Renal cortex interstitium (tissue), 15 donors: ENCODE measurements at places on chromosomes 4 and X. TPM values are rescaled to one million over a fixed set of nuclear protein-coding genes. Genes with fewer than 3 reads are reported as not detected.
A peak's percentile ranks its signal among the peaks of the same experiment; 100 is the strongest.

The UGT2B17 gene
- polyA plus RNA-seq = not detected

The UGT2B15 gene
- 0.04 TPM for polyA plus RNA-seq

The SPIN2A gene
- polyA plus RNA-seq = 4.3 TPM

The FAM47A gene
- polyA plus RNA-seq = not detected

The ANAPC10 gene
- polyA plus RNA-seq = 26.8 TPM

The JCHAIN gene
- 1.2 TPM for polyA plus RNA-seq

GRCh38 chrX:50081282-50081889 is 119.4 kb downstream of the AKAP4 start:
- DNase-seq = no peak

GRCh38 chr4:158016511-158016910 is 156.3 kb downstream of the GASK1B start:
- DNase-seq = no peak

DNA sequence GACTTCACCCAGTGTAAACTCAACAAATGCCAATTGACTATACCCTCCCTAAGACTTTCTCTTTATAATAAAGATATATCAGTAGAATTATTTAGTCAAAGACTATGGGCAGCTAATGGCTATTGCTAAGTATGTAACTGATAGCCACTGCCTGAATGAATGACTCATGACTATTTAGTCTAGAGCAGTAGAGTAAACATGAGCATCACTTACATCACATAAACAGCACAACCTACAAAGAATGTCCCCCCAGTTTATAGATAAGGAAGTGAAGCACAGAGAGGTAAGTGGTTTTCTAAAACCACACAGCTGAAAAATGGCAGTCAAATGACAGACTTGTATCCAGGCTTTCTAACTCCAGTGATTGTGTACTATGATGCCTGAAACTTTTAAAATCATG is 507.0 kb downstream of the PPARGC1A start:
- no peak for DNase-seq

DNA sequence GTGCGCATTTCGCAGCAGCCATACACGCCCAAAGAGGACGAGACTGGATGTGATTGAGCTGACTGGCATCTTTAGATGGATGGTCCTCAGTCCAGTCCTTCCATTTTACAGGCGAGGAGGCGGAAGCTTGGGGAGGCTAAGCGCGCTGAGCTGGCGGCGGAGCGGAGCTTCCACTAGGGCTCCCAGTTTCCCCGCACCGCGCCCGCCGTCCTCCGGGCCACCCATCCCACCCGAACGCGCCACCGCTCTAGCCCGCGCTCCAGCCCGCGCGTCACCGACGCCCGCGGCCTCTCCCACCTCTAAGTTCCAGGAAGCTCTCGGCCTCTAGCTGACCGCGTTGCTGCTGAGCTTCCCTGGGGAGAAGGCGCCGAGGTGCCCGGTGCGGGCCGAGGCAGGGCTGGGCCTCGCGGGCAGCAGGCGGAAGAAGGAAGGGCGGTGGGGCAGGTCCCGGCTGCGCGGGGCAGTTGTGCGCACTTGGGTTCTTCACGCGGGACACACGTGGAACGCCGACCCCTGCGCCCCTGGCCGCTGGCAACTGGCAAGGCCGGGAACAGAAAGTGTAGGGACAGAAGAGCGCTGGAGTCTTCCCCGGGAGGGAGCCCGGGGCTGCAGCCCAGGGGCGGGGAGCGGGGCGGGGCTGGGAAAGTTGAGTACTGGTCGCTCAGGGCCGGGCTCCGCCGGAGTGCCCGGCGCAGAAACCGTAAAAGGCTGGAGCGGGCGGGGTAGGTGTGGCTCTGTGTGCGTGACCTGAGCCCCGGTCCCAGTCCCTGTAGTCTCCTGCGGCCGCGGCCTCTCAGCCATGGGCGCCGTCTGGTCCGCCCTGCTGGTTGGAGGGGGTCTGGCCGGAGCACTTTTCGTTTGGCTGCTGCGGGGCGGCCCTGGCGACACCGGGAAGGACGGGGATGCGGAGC is at the start of gene STBD1:
Gene STBD1 (plus strand): TSS at position 763 of the 911 bp plus-strand sequence. CDS start 37 bp downstream, at position 800.
- DNase-seq = peak; percentile 52

DNA sequence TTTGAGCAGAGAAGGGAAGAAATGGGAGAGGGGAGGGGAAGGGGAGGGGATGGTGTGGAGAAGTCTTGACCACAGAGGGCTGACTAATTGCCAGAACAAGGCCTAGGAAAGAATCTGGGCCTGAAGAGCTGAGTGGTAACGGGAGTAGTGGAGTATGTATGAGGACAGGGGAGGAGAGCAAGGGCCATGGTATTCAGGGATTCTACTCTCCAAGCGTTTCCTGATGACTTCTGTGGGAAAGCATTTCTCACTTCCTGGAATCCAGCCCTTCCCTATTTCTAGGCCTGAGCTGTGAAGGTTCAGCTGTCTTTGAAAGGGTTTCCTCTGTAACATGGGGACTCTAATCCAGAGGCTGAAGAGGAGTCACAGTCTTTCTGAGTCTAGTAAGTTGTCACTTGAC is 19.7 kb upstream of the SOX3 start:
- no peak for DNase-seq

GRCh38 chr4:166896254-166896653 is 338.0 kb downstream of the SPOCK3 start:
- no peak for DNase-seq

GRCh38 chr4:86441175-86441936 is 81.5 kb upstream of the MAPK10 start:
- no peak for DNase-seq

GRCh38 chr4:120010646-120011045 is 56.0 kb downstream of the MAD2L1 start:
- DNase-seq = no peak

DNA sequence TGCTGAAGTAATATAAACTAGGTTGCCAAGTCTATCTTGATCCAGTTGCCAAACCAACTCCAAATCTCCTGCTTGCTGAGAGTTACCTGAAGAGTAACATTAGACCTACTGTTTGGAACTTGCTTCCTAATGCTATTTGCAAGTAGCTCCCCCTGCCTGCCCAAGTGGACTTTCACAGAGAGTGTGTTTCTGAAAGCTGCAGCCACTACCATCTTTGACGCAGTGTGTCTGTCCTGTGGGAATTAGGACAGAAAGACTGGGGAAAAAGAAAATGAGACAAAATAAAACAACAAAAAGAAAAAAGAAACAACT is 195.0 kb upstream of the HS3ST1 start:
- DNase-seq = no peak

DNA sequence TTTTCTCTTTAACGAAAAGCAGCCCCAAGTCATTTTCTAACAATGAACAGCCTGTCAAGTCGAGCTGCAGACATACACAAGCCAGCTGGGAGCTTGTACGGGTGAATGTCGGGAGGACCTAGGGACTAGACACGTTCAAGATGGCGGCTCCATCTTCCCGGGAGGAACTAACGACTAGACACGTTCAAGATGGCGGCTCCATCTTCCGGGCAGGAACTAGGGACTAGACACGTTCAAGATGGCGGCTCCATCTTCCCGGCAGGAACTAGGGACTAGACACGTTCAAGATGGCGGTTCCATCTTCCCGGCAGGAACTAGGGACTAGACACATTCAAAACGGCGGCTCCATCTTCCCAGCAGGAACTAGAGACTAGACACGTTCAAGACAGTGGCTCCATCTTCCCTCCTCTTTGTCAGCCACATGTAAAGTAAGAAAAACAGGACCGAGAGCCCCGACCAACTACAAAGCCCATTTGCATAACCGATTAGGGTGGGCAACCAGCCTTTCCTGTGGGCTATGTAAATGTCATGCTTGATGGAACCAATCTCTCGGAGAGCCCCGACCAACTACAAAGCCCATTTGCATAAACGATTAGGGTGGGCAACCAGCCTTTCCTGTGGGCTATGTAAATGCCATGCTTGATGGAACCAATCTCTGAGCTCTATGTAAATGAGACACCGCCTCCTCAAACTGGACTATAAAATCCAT is 175.5 kb downstream of the DHRSX start:
- peak; percentile 31 for DNase-seq

DNA sequence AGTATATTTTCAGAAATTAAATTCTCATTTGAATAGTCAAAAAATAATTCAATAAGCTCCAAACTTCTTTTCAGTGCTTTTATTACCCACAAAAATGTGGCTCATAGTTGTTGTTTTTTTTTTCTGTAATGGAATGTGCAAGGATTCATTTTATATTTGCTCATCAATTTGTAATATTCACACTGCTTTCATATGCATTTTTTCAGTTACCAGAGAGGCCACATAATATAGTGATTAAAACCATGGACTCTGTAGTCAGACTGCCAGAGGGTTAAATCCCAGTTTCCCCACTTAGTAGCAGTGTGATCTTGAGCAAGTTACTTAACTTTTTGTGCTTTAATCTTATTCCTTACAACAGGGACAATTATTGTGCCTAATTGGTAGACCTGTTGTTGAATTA is 64.5 kb downstream of the FAM9B start:
- no peak for DNase-seq

GRCh38 chr4:188612659-188613058 is 473.4 kb downstream of the TRIML1 start:
- DNase-seq = no peak

DNA sequence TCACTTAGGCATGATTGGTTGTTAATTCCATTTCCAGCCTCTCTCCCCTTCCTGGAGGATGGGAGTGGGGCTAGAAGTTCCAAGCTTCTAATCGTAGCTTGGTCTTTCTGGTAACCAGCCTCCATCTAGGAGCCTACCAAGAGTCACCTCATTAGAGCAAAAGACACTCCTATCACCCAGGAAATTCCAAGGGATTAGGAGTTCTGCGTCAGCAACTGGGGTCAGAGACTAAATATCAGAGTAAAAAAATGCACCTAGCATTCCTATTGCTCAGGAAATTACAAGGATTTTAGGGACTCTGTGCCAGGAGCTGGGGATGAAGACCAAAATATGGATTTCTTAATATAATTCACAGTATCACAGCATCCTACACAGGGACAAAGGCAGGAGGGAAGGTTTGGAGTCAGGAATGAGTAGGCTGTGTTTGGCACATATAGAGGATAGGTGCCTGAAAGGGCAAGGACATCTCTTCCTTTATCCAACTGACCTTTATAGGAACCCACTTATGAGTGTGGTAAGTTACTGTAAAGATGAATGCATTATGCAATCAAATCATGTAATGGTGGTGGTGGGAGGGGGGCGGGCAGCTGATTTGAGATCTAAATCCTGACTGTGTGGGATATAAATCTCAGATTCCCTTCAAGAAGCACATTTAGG is 30.5 kb upstream of the LIMCH1 start:
- DNase-seq = no peak

GRCh38 chr4:175752664-175753063 is 59.4 kb downstream of the GPM6A start:
- DNase-seq = no peak

DNA sequence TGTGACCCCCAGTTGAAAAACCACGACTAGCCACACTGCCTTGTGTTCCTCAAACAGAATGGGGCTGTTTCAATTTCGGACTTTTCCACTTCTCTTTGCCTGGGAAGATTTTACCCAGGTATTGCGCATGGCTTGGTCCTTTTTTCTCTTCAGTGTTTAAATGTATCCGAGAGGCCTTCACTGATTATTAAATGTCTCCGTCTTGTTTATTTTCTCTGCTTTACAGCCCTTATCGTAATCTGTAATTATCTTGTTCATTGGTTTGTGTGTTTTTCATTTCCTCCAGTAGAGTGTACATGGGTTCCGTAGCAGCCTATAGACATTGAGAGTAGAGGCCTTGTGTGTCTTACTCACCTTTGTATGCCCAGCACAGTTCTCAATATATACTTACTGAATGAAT is 2.4 kb downstream of the MOSPD2 start:
- DNase-seq = no peak

- DNase-seq = no peak
These were observed 114.9 kb upstream of the MAP3K15 start for GRCh38 chrX:19630228-19630627.

DNA sequence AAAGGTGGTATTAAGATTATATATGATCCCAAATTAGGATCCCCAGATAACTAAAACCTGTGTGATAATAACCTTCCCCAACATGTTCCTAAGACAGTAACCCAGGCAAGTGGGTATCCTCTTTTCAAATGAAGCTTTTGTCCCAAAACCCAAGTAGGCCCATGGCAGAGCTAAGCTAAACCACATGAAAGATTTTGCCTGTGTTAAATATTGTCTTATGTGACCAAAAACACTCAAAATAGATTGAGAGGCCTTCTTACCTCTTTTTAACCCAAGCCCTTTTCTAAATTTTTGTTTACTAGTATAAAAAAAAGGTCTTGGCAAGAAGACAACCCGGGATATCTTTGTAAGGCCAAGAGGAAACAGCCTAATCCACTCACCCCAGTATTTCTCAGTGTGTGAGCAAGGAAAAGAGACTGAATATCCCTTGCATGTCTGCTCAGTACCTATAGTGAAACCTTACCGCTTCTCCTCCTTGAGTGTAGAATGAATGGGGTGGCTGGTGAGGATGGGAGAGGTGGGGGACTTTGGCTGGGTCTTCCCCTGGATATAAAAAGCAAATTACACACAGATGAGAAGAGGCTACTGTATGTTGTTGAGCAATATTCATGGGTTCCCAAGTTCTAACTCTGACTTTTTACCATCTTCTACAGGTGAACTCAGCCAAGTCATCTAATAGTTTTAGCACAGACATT is 188.8 kb upstream of the BMP3 start:
- no peak for DNase-seq

DNA sequence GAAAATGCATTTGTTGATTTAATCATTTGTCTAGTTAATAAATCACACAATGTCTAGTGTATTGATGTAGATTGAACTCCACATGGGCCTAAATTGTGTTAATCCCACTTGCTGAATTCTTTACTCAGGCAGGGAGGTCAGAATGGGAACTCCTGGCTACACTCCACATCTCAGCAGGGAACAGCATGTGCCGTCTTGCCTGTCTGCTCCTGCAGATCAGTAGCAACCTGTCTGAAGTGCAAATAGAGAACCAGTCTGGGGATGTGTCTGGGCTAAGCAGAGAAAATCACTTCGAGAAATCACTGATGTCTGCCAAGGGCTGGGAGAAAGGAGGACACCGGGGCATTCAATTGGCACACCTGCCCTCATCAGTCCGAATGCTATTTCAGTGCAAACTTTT is 16.5 kb upstream of the MXRA5 start:
- DNase-seq = no peak

DNA sequence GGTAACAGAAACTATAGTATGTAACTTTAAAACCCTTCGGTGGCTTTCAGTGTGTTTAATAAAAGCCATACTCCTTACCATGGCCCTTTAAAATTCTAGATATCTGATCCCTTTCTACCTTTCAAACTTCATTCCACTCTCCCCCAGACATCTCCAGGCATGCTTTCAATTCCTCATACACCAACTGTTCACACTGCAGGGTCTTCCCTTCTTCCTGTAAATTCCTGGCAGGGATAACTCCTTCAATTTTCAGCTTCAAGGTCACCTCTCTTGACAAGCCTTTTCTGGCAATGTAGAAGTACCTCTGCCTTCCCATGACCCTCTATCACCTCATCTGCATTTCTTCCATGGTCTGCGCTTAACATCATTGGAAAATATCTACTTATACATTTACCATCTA is 60.8 kb downstream of the WDFY3 start:
- DNase-seq = no peak

DNA sequence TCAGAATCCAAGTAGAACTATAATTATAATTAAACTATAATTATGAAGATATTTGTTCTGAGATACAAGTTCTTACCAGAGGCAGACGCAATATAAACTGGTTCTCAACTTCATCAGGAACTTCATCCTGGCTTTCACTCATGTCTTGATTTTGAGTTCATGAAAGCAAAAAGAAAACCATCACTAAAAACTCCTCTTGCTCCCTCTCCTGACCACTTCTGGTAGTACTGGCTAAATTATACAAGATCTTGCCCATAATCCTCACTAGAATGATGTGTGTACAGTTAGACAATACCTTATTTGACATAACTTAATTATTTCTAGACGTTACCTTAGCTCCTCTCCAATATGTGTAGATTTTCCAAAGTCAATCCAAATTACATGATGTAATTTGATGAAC is 3.7 kb downstream of the TAF7L start:
- DNase-seq = no peak
